NCI-H146 (cell line): ENCODE measurements at places on chromosomes 12 and 14.
A peak's percentile ranks its signal among the peaks of the same experiment; 100 is the strongest.

DNA sequence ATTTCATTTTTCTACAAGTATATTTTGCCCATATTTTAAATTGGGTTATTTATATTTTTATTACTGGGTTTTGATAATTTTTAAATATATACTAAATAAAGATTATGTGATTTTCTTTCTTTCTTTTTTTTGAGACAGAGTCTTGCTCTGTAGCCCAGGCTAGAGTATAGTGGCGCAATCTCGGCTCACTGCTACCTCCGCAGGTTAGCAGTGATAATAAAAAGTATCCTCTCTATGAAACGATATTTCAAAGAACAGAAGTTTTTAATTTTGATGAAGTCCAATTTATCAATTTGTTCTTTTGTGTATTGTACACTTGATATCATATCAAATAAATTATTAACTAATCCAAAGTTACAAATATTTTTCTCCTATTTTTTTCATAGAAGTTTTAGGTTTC is 47.2 kb upstream of the LDHB start:
- no peak for DNase-seq

DNA sequence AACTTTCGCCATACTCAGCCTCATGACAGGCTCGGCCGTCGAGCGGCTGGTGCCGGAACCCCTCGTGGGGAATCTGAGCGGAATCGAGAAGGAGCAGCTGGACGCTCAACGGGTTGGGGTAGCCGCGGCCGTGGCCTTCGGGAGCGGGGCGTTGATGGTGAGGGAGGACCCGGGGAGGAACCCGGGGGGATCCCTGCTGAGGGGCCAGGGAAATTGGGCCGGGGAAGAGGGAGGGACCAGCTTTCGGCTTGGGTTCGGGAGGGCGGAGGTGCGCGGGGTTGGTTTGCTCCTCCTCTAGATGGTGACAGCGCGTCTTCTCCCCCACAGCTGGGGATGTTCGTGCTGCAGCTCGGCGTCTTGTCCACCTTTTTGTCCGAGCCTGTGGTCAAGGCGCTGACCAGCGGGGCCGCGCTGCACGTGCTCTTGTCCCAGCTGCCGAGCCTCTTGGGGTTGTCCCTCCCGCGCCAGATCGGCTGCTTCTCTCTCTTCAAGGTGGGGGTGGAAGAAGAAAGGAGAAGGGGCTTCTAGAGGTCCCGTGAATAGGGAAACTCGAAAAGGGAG is 9.8 kb downstream of the ARHGEF25 start:
- peak; percentile 48 for DNase-seq

GRCh38 chr14:76976240-76977005 is 52.1 kb downstream of the IRF2BPL start:
- no peak for DNase-seq

- DNase-seq, result no peak
Observed at GRCh38 chr12:54622463-54623183, 12.1 kb downstream of the LACRT start.

DNA sequence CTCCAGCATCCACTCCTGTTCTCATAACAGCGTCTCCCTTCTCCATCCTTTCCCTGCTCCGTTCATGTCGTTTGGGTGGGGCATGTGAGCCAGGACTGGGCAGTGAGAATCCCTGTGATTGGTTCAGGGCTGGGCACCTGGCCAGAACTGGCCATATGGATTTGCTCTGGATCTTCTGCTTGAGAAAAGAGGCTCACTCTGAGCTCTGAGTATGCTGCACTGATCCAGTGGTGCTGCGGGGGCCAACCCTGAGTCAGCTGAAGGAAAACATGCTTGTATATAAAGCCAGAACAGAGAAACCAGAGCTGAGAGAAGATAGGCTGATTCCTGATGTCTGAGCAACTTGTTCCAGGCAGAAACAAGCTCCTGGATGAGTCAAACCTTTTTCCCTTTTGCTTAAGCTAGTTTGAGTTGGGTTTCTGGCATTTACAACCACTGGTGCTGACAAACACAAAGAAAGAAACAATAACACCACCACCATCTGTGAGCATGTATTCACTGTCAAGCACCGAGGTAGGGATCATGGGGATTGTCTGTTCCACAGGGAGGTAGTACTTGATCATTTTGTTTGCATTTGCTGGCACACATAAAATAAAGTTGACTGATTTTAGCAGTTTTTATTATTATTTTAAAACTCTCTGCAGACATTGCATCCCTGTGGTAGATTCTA is 14.0 kb upstream of the HPD start:
- DNase-seq, result peak; percentile 43

- no peak for DNase-seq
Observed at GRCh38 chr12:116152268-116152667, 125.2 kb downstream of the MED13L start.

DNA sequence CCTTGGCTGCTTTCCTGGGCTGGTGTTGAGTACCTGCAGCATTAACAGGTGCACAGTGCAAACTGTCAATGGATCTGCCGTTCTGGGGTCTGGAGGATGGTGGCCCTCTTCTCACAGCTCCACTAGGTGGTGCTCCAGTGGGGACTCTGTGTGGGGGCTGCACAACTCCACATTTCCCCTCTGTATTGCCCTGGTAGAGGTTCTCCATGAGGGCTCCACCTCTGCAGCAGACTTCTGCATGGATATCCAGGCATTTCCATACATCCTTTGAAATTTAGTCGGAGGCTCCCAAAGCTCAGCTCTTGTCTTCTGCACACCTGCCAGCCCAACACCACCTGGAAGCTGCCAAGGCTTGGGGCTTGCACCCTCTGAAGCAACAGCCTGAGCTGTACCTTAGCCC is 198.6 kb downstream of the GXYLT1 start:
- DNase-seq, result no peak

DNA sequence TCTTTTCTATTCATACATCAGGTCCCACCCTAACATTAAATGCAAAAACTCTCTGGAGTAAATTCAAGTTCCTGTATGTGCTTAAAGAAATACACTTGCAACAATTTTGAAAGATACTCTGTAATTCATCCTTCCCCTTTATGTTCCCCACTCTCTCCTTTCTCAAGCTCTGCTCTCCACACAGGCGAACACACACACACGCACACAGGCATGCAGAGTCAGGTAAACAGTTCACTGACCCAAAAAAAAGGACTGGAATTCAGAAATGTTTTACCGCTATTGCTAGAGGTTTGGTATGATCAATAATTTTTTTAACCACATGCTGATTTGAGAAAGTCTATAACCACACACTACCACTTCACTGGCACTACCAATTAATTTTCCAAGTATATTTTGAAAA is 152.4 kb upstream of the TMCC3 start:
- no peak for DNase-seq

DNA sequence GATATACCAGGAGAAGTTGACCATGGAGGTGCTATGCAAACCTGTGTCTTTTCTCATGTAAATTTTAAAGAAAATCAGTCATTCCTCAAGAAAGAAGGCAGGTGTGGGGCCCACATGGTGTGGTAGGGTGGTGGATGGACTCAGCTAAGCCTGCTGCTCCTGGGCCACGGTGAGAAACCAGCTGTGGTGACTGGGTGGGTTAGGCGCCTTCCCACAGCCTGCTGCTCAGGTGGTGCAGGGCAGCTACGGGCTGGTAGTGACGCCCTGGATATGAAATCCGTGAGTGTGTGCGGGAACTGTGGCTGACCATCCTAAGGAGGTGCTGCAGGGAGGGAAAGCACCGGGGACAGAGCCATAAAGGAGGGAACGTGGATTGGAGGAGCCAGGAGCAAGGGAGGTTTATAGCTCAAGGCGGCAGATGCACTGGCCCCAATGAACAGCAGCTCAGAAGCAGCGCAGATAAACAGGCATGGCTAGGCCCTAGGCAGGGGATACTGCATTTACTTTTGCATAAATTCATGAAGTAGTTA is 408.8 kb downstream of the FUT8 start:
- DNase-seq, result no peak

GRCh38 chr12:132461526-132461925 is 28.4 kb upstream of the FBRSL1 start:
- DNase-seq, result no peak

- DNase-seq, result no peak
Observed at GRCh38 chr12:32627976-32628375, 51.1 kb upstream of the DNM1L start.

DNA sequence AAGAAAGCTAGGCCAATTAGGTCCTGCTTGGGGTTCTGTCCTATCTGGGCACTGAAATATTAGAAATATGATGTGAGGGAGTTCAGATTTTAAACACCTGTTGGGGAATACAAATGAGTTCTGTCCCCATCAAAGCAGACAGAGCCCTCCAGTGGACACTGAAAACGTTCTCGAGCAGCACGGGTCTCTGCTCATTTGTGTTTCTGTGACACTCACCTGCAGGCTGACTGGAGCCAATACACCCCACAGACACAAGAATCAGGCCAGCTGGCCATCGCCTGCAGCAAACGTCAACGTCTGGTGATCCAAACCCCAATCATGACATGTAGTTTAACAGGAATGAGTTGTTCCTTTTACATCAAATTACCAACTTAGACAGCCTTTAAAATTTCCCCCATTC is 493.4 kb upstream of the TMEM132C start:
- no peak for DNase-seq

GRCh38 chr12:45655743-45656142 is 73.8 kb upstream of the ARID2 start:
- DNase-seq, result no peak

DNA sequence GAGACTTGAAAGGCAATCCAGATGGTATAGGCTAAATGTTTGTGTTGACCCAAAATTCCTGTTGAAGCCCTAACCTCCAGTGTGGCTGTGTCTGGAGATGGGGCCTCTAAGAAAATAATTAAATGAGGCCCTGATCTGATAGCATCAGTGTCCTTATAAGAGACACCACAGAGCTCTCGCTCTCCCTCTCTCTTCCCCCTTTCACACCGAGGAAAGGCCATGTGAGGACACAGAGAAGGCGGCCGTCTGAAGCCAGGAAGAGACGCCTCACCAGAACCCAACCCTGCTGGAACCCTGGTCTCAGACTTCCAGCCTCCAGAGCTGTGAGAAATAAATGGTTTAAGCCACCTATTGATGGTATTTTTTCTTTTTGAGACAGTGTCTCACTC is 87.5 kb downstream of the SCARB1 start:
- DNase-seq, result no peak

DNA sequence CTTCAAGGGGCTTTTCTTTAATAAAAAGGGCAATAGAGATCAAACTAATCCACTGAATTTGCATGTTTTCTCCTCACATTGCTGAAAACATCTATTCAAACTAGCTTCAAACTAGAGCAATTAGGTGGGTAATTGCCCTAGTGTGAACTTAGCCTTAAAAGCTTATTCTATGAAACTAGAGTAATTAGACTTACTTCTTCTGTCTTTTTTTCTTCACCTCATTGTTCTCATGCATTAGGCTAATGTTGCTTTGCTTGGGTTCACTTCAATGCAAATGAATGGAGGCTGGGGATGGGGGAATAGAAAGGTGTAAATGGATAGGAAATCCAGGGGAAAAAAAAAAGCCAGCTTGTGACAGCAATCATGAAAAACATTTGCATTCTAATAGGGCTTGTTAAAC is 414.8 kb upstream of the LMO3 start:
- DNase-seq, result peak; percentile 33

DNA sequence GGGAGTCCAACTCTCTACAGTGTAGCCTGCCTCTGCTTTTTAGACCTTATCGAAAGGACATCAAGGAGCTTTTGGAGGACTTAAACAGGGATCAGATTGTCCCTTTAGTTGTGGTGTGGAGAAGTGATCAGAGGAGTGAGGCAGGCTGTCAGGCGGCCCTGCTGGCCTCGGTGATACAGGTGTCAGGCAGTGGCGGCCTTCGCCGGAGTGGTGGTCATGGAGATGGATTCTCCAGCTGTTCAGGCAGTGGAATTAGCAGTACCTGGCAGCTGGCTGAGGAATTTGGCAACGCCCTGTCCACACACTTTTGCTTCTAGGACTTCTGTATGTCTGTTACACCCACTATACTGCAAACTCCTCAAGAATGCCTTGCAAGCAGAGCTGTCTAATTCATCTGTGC is 4.2 kb upstream of the CLMN start:
- DNase-seq, result no peak

DNA sequence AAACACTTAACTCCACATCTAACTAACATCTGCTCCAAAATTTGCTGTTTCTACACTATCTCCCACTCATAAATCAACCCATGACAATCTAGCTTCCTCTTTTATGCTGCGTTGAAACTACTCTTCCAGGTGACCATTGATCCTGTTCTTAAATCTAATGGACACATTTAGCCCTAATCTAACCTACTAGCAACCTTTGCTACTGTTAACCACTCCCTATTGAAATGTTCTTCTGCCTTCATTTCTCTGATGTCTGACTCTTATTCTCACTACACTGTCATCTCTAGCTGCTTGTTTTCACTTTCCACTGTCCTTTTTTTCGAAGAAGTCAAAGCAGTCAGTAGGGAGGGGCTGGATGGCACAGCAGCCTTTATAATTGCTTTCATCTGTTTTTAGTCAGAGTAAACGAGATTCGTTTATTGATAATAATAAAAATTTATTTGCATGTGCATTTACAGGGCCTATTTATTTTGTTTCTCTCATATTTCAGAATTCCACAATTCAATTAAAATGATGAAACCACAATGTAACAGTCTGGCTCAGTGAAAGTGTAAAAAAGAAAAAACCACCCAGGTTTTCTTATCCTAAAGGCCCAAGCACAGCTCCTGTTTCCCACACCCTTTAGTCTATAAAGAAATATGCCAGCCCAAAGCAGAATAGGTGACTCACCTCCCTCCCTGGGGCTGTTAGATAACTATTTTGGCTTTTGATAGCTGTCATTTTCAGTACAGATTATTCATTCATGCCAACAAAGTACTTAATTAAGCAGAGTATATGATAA is 44.9 kb downstream of the ATP2B1 start:
- no peak for DNase-seq

DNA sequence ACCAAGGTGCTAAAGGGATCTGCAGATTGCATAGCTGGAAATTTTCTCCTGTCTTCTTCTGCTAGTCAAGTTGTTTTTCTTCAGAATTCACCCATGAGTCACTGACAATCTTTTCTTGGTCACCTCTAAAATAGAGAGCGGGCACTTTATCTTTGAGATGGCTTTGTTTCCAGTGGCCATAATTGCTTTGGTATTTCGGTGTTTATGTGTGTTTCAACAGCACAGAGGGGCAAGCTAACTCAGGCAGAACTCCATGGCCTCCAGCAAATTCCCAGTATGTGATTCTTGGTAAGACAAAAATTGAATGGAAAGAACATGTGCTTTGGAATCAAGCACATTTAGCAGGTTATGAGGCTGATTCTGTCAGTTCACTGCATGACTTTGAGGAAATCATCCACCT is 656.8 kb downstream of the VRK1 start:
- no peak for DNase-seq

DNA sequence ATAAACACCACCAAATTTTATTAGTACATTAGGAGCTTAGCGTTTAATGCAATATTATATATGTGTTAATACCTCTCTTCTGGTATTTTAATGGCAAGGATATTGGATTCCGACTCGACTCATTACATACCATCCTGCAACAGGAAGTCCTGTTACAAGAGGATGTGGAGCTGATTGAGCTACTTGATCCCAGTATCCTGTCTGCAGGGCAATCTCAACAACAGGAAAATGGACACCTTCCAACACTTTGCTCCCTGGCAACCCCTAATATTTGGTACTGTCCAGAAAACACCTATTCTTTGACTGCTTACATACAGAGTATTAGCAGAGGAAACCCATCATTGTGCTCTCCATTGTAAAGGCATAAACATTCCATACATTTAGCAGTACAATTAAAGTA is 45.2 kb downstream of the VEZT start:
- no peak for DNase-seq

- DNase-seq, result no peak
Observed at GRCh38 chr14:69193721-69194120, 2.4 kb downstream of the EXD2 start.
